Brain (organoid and tissue), 16 donors: ENCODE measurements at places on chromosomes 7 and 10.

GRCh38 chr10:113958631-113959382 is 84.9 kb upstream of the ADRB1 start:
- DNase-seq, result no peak

GRCh38 chr10:72218325-72218724 is 2.2 kb upstream of the ASCC1 start:
- no peak for DNase-seq

DNA sequence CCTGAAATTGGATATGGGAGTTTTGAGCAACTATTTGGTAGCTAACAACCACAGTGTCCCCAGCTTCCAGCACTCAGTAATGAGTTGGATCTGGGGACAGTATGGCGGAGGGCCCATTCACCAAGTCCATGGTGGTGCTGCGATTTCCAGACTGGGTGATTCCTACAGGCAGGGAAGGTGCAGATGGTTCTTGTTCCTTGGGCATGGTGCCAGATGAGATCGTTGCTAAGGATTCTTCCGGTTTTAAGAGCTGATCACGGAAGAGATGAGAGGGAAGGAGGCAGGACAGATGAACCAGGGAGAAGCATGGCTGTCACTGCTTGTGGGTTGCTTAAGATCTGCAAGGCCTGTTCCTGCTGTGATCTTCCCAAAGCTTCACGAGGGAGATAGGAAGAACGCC is 380.3 kb downstream of the TCERG1L start:
- DNase-seq, result peak; percentile 60

DNA sequence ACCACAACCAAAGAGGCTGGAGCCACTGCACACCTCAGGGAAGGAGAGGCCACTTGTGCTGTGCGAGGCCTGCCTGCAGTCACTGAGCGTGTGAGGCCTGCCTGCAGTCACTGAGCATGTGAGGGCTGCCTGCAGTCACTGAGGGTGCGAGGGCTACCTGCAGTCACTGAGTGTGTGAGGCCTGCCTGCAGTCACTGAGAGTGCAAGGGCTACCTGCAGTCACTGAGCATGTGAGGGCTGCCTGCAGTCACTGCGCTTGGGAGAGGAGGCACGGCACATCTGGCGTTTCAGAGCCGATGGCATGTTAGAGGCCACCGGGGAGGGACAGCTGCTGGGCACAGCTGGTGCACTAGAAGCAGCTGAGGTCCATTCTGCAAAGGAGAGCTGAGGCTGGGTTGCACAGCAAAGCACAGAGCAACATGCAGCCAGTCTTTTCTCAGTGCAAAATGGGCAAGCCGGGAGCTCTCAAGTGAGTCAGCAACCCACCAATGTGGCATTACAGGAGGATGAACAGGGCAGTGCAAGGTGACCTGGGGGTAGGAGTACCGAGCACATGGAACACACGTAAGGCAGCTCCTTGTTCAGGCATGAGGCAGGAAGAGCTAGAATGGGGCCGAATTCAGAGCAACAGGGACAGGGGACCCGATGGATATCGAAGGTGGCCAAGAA is 540.1 kb downstream of the PTPRN2 start:
- DNase-seq, result no peak

- no peak for DNase-seq
These were observed 378.8 kb downstream of the DPP6 start for GRCh38 chr7:154431045-154431444.

DNA sequence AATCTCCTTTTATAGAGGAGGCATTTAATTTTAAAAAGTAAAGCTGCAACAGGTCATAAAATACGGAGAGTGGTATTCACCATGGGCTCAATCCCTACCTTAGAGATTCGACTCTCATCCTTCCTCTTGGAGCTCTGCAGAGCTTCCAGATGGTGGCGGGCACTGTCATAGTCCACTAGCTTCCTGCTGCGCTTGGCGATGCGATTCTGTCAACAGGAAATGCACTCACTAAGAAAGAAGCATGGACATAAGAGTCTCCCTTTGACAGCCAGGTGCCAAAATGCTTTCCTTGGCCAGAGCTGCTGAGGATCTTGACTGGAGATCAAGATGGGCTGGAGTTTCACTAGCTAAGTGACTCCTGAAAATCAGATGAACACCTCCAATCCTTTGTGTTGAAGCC is 154.4 kb downstream of the AMPH start:
- no peak for DNase-seq

DNA sequence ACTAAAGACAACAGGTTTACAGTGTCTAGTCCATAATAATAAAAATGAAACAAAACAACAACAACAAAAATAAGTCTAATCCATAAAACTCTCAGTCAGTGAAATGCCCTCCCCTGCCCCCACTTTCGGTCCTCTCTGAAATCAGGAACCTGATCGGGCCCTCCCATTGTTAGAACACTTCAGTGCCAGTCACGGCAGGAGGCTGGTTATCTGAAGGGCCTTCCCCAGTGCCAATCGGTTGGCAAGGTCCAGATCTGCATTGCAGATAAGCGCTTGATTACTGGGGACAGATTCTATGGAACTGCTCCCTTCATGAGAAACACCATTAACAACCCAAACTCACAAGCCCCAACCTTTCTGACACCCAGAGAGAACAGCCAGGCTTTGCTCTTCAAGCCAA is 72.2 kb upstream of the EEPD1 start:
- no peak for DNase-seq

DNA sequence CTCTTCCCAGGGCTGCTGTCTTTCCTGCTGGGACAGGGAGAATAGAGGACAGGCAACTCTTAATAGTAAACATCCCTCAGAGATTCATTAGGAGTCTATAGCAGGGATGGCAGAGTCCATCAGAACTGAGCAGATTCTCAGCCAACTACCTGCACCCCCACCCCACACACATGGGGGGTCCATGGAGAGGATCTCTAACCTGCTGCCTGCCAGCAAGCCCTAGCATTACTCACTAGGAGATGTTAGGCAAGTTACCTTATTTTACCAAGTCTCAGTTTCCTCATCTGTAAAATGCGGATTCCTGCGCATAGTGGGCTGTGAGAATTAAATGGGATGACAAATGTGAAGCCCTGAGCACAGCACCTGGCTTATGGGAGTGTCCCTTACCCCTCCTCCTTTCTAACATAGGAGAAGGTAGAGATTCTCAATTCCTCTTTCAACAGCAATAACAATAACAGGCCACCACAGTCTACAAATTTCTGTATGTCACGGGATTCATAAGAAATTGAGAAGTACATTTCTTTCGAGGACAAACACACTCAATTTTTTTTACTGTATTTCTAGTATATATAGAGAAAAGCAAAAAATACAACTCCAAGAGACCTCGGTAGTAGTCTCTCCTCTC is 23.8 kb upstream of the WDR11 start:
- no peak for DNase-seq

- no peak for DNase-seq
These were observed 31.2 kb downstream of the C10orf71 start for GRCh38 chr10:49330127-49330665.

DNA sequence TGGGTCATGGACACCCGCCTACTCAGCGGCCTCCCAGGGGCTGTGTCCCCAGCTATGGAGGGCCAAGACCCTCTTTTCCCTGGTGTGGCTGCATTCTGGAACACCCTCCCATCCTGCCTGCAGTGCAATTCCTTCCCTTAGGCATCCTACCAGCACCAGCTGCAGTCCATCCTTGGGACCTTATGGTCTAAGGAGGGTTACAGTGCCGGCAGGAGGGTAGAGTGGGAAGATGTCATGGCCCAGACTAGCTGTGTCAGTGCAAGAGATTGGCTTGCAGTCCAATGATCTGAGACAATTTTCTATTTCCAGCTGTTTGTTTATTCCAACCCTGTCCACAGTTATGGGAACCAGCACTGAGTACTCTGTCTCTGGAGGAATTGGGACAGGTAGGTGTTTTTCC is 92.4 kb downstream of the WDFY4 start:
- no peak for DNase-seq

GRCh38 chr10:91034042-91034441 is 113.2 kb upstream of the ANKRD1 start:
- no peak for DNase-seq

DNA sequence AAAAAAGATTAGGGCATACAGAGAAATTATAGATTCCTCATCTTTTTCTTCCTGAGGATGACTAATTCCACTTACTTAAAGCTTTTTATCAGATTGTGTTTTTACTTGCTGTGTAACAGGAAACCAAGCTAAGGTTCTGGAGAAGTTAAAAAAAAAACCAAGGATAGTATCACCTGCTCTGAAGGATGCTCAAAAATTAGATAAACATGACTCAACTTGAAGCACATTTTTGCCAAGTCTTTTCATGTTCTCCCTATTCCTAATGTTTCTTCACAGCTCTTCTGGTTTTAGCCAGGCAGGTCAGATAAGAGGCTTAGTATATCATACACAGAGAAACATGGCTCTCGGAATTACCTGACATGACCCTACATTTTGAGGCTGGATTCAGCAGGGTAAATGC is 90.3 kb downstream of the CPEB3 start:
- DNase-seq, result no peak
